Ovary (tissue), 10 donors: ENCODE measurements at places on chromosomes 12 and 14. TPM values are rescaled to one million over a fixed set of nuclear protein-coding genes. Genes with fewer than 3 reads are reported as not detected.

DNA sequence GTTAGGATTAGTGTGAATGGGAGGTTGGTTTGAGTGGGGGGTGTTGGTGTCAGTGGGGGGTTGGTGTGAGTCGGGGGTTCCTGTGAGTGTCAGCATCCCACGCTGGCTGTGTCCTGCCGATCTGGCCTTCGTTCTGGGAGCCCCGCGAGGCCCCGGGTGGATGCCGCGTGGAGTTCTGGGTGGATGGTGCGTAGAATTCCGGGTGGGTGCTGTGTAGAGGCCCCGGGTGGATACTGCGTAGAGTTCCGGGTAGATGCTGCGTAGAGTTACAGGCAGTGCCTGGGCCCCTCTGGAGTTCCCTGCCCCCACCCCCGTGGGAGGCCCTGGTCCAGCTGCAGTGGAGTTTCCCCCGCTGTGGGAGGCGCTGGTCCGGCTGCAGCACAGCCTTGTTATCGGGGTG lies 8.7 kb downstream of the NOC4L start:
- peak; percentile 23 for DNase-seq
- H3K4me3 ChIP-seq = no peak overlapping the region
- no peaks in the 10 kb centered on the region for H3K4me1 ChIP-seq

DNA sequence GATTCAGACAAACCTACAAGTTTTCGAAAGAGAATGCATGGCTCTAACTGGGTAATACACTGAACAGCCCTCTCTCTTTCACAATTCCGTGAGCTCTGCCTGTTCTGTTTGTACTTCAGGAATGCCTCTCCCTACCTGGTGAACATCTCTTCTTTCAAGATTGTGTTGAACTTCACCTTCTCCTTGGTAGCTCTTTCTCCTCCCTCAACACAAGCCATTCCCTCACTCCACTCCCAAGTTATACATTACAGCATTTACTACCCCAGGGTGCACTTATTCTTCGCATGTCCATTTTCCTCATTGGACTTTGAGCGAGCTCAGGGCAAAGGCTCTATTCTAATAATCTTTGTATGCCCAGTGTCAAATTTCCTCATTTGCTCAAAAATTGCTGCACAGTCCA lies 28.3 kb downstream of the NRDE2 start:
- peaks cover 7% of the 10 kb centered on the region for H3K4me1 ChIP-seq
- H3K36me3 ChIP-seq = no peaks in the 10 kb centered on the region
- H3K27me3 ChIP-seq = no peaks in the 10 kb centered on the region

GRCh38 chr12:57130941-57131340 lies 2.7 kb downstream of the LRP1 start:
- H3K4me3 ChIP-seq = peak overlapping the region; percentile 88
- H3K27ac ChIP-seq = peak overlapping the region; percentile 78
- no peaks in the 10 kb centered on the region for H3K36me3 ChIP-seq
- no peaks in the 10 kb centered on the region for H3K27me3 ChIP-seq
- peaks cover 33% of the 10 kb centered on the region for H3K4me1 ChIP-seq
- no peak for DNase-seq

- no peak overlapping the region for H3K27ac ChIP-seq
- DNase-seq = no peak
- H3K36me3 ChIP-seq = no peaks in the 10 kb centered on the region
- peaks cover 4% of the 10 kb centered on the region for H3K4me1 ChIP-seq
- H3K4me3 ChIP-seq = no peak overlapping the region
These were observed 172.8 kb downstream of the ETV6 start for GRCh38 chr12:11822081-11822834.

- H3K36me3 ChIP-seq = no peaks in the 10 kb centered on the region
- no peak overlapping the region for H3K4me3 ChIP-seq
- peaks cover 2% of the 10 kb centered on the region for H3K4me1 ChIP-seq
- H3K27ac ChIP-seq = no peak overlapping the region
- no peak for DNase-seq
These were observed 20.6 kb downstream of the MAPK1IP1L start for GRCh38 chr14:55071870-55072640.

MYH6 gene
- 0.50 TPM for total RNA-seq

PPP1R1A gene
- 18.9 TPM for total RNA-seq

NANOG gene
- 0.55 TPM for total RNA-seq

GRCh38 chr14:85058150-85058549 lies 471.8 kb upstream of the FLRT2 start:
- H3K27ac ChIP-seq = no peak overlapping the region
- H3K36me3 ChIP-seq = no peaks in the 10 kb centered on the region
- no peaks in the 10 kb centered on the region for H3K4me1 ChIP-seq

GRCh38 chr12:47074757-47075156 lies 4.7 kb upstream of the PCED1B start:
- H3K4me1 ChIP-seq = peaks cover 10% of the 10 kb centered on the region
- no peak overlapping the region for H3K27ac ChIP-seq
- no peak overlapping the region for H3K4me3 ChIP-seq

GRCh38 chr14:85332401-85332800 lies 197.5 kb upstream of the FLRT2 start:
- no peak overlapping the region for H3K27ac ChIP-seq
- no peaks in the 10 kb centered on the region for H3K27me3 ChIP-seq
- no peaks in the 10 kb centered on the region for H3K4me1 ChIP-seq
- H3K36me3 ChIP-seq = no peaks in the 10 kb centered on the region

OR8S1 gene
- not detected for total RNA-seq

DNA sequence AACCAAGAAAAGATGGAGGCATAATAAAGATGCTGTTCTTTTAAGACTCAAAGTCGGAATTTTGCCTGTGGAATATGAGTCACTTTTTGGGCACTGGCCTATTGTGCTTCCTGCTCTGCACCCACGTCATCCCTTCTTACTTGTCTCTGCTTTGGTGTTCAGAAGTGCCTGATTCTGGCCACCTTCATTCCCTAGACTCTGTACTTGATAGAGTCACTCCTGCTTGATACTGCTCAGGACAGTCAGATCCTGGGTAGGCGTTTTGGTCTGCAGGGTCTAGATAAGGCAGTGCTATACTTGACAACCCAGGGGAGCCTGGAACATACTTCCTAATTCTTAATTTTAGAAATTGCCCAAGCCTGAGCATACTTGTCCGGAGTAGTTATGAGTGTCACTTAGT lies 1.9 kb downstream of the LRRK2 start:
- peak overlapping the region; percentile 87 for H3K4me3 ChIP-seq
- no peaks in the 10 kb centered on the region for H3K36me3 ChIP-seq
- peaks cover 1% of the 10 kb centered on the region for H3K4me1 ChIP-seq
- no peaks in the 10 kb centered on the region for H3K27me3 ChIP-seq
- peak; percentile 69 for DNase-seq
- H3K27ac ChIP-seq = no peak overlapping the region

GRCh38 chr12:125773033-125773640 lies 707.9 kb downstream of the AACS start:
- no peak for DNase-seq
- no peak overlapping the region for H3K27ac ChIP-seq

TESPA1 gene
- 3.3 TPM for total RNA-seq

DNA sequence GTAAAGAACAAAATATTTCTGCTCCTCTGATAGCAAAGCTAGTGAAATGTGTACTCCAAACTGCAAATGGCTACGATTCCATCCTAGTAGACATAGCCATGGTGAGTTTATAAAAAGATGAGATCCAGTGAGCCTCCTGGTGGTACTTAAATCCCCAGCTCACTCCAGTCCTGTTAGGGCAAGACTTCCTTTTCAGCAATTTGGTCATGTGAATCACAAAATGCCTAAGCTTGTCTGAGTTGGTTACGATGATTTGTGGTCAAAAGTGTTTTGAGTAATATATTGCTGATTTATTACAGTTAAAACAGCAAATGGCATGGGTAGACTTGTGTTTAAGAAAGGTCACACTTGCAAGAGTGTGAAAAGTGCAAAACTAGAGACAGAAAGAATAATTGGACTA lies 102.7 kb upstream of the NAV3 start:
- no peak for DNase-seq
- H3K4me3 ChIP-seq = no peak overlapping the region
- no peaks in the 10 kb centered on the region for H3K27me3 ChIP-seq

GRCh38 chr14:39988939-39989338 lies 556.7 kb upstream of the FBXO33 start:
- no peak overlapping the region for H3K4me3 ChIP-seq
- no peaks in the 10 kb centered on the region for H3K36me3 ChIP-seq
- H3K27ac ChIP-seq = no peak overlapping the region
- no peaks in the 10 kb centered on the region for H3K4me1 ChIP-seq
- no peak for DNase-seq
- H3K27me3 ChIP-seq = no peaks in the 10 kb centered on the region
